ENCODE measurements at places on chromosomes 5 and 9.

- DNase-seq, result no peak
Observed at GRCh38 chr5:12910641-12911040, 1006.4 kb upstream of the CTNND2 start.

- DNase-seq, result no peak
Observed at GRCh38 chr9:26159575-26160392, 481.5 kb upstream of the TUSC1 start.

DNA sequence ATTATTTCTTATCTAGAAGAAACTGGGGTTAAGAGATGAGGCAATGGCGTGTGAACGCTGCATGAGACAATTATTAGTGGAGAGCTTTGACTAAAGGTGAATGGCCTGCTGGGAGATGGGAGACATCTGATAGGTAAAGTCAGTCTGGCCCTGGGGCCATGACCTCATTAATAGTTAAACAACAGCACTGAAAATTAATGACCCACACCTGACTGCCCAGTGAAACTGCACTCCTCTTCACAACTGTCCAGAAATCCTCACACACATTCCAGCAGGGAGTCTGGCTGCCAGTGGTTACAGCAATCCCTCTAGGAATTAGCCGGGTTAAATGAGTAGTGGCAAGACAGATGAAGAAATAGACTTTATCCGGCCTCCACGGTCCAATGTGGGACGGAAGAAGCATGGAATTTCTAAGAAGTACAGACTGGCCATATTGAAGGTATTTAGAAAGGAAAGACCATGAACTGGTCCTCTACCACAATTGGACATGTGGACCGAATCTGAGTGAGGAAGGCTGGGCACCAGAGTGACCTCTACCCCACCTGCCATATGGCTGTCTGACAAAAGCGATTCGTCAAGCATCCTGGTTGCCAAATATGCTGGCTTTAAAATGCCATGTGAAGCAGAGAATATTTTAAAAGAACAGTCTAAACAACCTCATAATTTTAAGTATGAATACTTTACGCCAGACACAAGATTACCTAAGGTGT, 138.4 kb downstream of the EFNA5 start:
- DNase-seq, result no peak

- no peak for DNase-seq
Observed at GRCh38 chr5:180207593-180207992, 1.4 kb downstream of the RASGEF1C start.

- no peak for DNase-seq
Observed at GRCh38 chr9:15936306-15936921, 383.6 kb downstream of the CCDC171 start.

DNA sequence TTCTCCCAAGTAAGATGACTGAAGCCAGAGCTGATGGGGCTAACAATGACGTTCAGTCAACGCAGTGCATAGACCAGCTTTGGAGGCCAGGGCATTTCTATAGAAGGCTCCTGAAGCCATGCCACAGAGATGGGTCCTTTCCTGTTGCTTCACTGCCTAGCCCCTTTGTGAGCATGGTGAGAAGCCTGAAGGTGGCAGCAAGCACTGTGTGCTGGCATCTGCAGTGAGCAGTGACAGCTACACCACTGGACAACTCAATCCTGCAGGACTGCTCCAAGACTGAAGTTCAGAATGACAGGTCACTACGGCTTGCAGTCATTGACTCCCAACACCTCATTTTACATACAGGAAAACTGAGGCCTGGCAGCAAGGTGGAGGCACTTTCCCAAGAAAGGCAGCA, 229.0 kb downstream of the TSSK1B start:
- no peak for DNase-seq

DNA sequence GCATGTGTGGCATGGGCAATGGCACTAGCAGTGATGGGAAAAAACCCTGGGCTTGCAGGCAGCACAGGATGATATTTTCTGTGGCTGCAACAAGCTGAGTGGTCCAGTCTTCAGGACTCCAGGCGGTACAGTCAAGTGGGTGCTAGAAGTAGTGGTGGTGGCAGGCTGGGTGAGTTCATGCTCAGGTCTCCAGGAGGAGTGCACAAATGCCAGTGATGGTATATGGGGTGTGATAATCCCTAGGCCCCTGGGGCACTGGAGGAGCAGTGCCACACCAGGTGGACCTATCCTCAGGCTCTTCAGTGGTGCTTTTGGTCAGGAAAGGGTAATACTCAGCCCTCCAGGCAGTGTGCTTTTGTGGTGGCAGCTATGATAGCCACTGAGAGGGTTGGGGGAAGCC, 496.4 kb downstream of the PRR16 start:
- DNase-seq, result no peak

DNA sequence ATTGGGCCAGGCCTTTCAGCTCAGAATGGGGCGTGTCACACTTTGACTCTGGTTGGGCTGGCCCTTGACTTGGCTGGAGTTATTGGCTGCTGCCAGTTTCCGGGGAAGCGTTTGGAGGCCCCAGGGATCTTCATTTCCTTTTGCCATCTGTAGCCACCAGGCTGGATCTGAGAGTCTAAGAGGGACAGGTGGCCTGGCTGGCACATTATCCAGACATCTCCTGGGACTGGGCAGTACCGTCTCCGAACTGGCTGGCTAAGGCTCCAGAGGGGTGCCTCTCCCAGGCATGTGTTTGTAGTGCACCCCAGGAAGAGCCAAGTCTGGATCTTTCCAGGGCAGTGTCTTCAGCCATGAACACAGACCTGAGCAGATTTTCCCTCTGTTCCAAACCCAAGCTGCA, 9.7 kb upstream of the JADE2 start:
- no peak for DNase-seq

GRCh38 chr5:10622810-10623209, 58.9 kb downstream of the ANKRD33B start:
- DNase-seq, result no peak

- DNase-seq, result no peak
Observed at GRCh38 chr9:137426018-137426681, 3.0 kb downstream of the NOXA1 start.

DNA sequence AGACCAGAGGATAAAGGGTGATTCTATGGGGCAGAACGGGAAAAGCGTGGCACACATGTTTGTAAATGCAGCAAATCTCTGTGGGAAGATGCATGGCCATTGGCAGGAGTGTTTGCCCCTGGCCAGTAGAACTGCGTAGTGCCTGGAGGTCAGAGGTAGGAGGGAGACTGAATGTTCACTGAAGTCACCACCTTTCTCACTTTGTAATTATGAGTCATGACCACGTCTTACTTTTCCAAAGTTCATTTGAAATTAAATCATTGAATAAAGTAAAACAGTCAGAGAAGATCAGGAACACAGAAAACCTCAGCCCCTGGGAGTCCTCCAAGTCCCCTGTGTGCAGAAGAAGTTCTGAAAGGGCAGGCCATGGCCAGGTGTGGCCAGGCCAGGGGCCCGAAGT, 4.6 kb downstream of the PTGES start:
- no peak for DNase-seq

GRCh38 chr5:54580997-54581811, 63.6 kb downstream of the SNX18 start:
- DNase-seq, result no peak

DNA sequence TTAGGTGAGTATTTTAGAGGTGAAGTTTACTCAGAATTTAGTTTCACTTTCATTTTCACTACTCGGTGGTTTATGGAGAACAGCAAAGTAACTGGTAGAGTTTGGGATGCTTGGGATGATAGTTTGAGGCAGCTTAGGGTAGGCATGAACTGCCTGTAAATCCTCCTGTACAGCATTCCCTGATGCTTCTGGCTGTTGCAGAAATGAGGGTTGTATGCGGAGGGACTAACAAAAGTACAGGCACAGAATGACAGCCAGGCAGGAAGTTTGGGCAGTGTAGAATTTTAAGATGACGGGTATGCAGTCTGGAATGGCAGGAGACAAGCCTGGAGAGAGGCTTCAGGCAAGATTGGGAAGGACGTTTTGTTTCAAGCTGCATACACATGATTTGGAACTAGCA, 48.0 kb upstream of the FAM120AOS start:
- no peak for DNase-seq

DNA sequence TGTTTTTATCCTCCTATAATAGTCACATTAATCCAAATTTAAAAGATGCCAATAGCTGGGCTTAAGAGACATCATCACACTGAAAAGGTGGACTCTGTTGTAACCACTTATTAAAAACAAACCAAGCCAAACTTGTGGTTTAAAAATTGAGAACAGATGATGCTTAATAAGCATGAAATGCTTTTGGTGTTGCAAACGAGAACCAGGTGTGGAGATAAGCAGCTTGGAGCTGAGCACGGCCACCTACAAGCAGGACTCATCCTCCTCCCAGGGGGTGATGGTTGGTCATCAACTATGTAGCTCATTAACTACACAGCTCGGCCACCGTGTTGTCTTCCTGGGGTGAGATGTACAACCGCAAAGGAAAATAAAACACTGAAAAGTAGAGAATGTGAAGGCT, 154.4 kb downstream of the NPR3 start:
- DNase-seq, result no peak

DNA sequence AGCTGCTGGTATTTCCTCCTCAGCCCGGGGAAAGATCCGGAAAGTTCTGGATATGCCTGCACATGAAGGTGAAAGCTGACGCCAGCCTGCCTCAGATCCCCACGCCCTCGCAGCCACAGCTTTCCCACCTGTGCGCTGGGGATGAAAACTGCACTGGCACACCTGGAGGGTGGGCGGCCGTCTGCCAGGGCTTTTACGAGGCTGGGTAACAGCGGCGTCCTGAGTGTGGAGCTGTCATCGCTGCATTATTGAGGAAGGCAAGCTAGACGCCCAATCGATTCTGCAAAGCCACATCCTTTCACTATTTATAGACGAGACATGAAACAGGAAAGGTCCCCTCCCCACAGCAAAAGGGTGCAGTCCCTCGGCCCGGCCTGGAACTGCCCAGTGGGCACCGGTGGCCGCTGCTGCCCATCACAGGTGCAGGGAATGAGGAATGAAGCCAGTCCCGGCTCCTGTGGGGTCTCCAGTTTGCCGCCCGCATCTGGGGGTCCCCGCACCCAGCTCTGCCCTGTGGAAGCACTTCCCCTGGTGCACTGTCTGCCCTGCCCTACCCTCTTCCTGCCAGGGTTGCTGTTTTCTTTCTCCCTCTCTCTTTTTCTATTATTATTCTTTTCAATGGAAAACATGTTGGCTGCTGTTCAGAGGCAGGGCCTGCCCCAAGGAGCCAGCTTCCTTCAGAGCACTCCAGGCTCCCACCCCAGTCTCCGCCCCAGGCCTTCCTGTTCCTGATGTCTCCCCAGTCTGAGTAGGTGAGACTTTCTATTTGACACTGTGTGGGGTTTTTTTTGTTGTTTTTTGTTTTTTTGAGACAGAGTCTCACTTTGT, 7.0 kb downstream of the NOTCH1 start:
- DNase-seq, result no peak

DNA sequence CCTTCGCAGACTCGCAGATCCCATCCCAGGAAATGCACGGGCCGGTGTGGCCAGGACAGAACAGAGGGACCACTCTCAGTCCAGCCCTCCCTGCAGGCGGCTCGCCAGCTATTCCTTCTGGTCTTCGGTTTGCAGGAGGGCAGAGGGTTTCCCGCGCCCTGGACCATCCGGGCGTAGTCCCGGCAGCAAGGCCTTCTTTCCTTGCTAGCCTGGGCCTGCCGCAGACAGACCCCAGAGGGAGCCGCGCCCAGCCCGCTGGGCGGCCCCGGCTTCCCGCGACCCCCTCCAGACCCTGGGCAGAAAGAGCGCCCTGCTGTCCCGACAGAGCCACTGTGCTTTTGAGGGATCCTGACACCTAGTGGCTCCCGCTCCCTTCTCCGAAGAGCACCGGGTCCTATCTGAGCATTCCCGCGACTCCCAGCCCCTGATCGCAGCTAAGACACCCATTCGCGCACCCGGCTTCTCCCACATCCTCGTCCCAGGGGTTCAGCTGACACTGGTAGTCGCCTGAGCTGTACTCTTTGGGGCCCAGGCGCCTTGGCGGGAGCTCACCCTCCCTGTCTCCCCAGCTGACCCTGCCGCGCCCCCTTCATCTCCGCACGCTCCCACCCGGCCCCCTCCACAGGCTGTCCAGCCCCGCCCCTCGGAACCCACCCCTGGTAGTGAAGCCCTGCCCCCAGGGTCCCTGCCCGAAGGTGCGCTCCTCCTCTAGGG, 1.1 kb downstream of the CFAP90 start:
- no peak for DNase-seq

- DNase-seq, result no peak
Observed at GRCh38 chr5:126965061-126965475, 65.3 kb downstream of the MARCHF3 start.

DNA sequence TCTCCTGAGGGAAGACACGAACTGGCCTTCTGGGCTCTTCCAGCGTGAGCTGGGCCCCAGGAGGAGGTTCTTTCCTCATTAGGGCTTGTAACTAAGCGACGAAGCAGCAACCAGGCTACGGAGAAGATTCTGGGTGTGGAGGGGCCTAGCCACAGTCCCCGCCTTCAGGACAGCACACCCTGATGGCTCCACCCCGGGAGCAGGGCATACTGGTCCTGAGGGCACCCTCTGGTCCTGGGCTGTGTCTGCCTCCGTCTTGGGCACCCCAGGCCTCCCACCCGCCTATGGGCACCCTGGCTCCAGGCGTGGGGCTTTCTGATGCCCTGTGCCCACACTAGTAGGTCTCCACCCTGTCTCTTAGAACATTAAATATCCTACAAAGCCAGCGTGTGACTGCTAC, 136.4 kb downstream of the OLFM1 start:
- no peak for DNase-seq

GRCh38 chr5:144308906-144309670, 138.4 kb downstream of the KCTD16 start:
- no peak for DNase-seq

DNA sequence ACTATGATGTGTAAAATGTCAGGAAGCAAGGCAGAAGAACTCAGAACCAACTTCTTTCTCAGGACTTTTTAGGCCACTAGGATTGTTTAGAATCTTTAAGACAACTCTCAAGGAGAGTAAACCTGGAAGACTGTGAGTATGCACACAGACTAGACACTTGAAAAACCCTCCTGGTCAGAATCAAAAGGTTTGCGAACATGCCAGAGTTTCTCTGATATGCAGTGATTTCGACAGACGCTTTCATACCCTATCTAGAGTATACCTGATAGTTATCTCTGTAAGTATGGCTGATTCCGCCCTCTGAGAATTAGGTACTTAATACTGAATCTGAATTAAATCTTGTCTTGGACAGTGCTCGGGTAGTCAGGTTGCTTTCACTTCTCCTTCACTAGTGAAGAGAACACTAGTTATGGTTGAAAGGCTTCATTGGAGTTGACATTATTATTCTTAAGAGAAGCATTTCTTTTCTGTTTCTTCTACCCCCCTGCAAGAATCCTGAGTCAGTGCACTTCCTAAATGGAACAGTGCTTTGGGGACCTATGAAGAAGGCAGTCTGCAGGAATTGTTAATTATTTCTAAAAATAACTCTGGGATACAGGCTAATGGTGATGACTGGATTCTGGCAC, 158.1 kb downstream of the HACD4 start:
- DNase-seq, result no peak

DNA sequence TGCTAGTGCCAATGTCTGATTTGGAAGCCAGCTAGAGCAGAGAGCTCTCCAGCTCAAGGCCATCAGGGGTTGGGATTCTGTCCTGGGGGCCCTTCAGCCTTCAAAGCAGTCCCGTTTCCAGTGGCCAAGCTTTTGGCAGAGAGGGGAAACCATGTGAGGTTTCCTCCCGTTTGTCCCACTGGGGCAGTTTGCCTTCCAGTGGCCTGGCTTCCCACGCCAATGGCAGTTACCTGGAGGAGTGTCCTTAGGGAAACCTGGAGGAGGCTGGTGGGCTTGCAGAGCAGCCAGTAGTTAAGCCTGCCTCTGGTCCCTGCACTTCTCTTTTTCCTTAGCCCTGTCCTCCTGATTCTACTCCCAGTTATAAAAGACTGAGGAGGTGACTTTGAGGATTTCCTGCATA, 37.7 kb downstream of the FGD3 start:
- no peak for DNase-seq

GRCh38 chr9:34417734-34418133, 40.6 kb downstream of the FAM219A start:
- DNase-seq, result no peak
